Fibroblast of skin of left quadriceps (primary cell): ENCODE measurements at places on chromosomes 11 and 22.

- DNase-seq, result no peak
These were observed 9.8 kb downstream of the TMEM218 start for GRCh38 chr11:125101596-125101995.

DNA sequence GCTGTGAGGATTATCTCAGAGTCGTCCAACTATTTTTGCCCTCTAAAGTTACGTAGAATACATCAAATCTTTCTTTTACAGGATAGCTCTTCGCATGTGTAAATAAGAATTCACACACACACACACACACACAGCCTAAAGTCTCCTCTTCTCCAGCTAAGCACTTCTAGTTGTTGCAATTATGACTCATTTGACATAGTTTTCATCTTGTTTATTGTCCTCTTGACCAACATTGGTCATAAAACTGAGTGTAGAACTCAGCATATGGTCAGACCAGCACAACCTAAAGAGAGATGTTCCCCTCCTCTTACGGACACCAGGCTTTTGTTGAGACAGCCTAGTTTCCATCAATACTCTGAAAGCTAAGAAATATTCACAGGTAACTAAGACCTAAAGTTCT, 234.2 kb downstream of the BLID start:
- peak; percentile 68 for DNase-seq

- no peak for DNase-seq
These were observed 123.3 kb upstream of the THY1 start for GRCh38 chr11:119545978-119546915.

DNA sequence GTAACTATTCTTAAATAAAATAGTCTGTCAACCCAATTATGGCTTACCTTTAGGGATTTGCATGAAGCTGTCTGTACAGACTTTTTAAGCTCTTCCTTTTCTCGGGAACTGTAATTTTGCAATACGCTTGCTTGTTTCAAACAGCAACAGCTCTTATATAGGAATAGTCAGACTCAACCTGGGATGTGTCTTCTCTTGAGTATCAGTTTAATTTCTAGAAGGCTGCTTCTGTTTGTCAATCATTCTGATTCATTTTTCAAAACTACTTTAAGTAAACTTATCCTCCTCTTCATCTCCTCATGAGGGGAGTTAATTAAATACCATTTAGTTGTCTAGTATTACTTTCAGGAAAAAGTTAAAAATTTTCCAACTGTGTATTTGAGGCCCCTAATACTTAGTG, at the start of gene OR10AG1:
TSS of gene OR10AG1 (minus strand) at position 101 of the 400 bp plus-strand sequence. CDS start at position 63, 38 bp downstream.
- no peak for DNase-seq

DNA sequence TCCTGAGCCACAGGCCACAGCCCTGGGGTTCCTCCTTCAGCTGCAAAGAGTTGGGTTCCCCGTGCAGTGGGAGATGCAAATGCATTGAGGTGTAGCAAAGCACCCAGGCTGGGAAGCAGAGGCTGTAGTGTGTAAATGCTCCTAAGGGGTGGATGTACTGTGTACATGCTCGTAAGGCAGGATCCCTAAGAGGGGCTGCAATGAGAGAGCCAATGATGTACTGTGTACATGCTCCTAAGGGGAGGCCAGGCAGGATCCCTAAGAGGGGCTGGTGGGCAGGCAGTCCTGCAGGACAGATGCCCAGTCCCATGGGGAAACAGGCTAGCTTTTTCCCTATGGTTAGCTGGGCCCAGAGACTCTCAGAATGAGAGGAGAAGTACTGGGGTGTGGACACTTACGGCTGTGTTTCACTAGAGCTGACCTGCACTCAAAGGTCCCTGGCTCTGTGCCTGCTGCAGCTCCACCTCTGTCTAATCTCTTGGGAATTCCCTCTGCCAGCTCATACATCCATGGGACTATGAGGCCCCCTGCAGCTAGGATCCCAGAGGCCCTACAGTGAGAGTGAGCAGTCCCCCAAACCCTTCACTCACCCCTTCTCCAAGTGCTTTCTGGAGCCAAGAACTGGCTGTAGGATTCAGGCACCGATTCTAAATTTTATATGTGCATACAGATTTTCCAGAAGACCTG, 261.9 kb upstream of the LUZP2 start:
- DNase-seq, result no peak

DNA sequence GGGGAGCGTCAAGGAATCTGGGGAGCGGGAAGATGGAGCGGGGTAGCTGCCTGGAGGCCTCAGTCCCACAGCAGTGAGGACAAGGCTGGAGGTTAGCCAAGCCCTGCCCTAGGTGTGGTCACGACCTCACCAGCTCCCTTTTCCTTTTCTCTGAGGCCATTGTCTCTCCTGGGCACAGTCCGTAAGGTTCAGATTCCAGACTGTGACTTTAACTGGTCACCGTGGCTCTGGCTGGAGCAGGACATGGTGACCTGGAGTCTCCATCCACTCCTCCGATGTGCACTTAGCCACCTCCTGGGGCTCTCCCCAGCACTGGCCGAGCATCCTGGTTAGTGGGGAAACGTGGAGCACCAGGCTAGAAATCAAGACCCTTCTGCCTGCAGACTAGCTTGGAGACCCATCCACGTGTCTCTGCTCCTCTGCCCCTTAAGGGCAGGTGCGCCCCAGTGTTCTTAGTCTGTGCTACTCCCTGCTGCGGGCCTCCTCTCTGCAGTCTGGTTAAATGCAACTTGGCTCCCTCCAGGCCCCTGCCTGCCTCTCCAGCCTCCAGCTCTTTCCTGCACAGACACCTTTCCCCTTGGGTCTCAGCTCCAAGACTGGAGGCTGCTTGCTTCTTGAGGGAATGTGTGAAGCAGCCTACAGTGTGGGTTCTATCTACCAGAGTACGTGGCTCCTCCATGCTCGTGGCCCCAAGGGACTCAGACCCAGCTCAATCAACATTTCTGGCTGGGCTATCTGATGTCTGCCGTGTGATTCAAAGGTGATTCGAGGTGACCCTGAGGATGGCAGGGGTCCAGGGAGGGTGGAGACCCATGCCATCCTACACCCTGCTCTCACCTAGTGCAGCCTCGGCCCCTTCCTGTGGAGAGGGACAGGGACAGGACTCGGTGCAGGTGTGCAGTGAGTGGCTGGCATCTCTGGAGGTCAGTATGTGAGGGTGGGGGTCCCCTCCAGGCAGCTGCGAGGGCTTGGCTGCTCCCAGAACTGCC, 5.2 kb downstream of the SLC25A1 start:
- no peak for DNase-seq
